ENCODE measurements at places on chromosomes 3 and 15.

DNA sequence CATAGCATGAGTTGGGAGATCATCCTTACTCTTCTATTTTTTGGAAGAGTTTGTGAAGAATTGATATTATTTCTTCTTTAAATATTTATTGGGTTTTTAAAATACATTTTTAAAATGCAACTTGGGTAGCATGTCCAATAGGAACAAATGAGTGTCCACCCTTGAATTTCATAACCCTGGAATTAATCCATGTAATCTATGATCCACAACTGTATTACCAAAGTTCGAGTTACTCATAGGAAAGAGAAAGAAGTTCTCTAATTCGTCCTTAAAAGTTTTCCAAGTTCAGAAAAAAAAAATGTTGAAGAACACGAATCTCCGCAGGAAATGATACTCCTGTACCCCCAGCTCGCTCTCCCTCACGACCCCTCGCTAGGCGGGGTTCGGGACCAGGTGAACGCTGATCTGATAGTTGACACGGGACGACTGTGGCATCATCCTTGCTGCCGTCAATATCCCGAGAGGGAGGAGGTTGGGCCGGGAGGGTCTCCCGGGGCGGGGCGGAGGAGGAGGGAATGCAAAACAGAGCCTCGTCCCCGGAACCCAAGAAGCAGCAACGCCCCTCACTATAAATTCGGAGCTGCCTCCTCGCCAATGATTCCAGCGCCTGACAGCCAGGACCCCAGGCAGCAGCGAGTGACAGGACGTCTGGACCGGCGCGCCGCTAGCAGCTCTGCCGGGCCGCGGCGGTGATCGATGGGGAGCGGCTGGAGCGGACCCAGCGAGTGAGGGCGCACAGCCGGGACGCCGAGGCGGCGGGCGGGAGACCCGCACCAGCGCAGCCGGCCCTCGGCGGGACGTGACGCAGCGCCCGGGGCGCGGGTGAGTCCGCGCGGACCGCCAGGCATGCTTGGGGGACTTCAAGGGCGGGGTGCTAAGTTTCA is at the start of gene AGTR1:
Gene AGTR1, plus strand, starts transcription at position 598 of the 884 bp plus-strand sequence. CDS start 43,133 bp downstream, outside the sequence.
- DNase-seq, result no peak

- DNase-seq, result no peak
Measured at GRCh38 chr15:69849232-69849610, 248.5 kb downstream of the TLE3 start.

GRCh38 chr15:74983725-74984231 is 11.6 kb upstream of the SCAMP5 start:
- peak; percentile 22 for DNase-seq

GRCh38 chr3:5011555-5012256 is 32.5 kb downstream of the BHLHE40 start:
- peak; percentile 20 for DNase-seq

DNA sequence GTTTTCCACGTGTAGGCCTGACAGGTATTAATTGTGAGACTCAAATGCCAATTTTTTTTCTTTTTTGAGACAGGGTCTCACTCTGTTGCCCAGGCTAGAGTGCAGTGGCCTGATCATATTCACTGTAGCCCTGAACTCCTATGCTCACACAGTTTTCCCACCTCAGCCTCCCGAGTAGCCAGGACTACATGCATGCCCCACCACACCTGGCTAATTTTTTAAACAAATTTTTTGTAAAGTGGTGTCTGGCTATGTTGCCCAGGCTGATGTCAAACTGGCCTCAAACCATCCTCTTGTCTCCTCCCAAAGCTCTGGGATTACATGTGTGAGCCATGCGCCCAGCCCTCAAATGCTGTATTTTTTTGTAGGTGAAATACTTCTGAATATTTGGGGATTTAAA is 14.0 kb downstream of the SLC25A36 start:
- no peak for DNase-seq

- DNase-seq, result no peak
Measured at GRCh38 chr3:60096403-60096802, 1046.6 kb upstream of the CFAP20DC start.

DNA sequence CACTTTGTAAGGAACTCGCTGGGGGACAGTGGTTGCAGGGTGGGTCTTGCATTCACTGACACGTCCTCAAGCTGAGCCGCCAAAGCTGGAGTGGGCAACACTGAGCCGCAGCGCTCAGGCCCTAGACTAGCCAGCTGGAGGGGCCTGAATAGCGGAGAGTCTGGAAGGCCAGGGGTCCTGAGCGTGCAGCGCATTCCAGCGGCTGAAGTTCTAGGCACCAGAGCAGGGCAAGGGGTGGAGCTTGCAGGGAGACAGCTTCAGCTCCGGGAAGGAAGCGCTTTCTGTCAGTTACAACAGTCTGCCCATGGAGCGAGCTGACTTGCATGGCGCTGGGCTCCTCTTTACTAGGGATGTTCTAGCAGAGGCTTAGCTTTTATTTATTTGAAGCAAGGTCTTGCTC is 2.7 kb downstream of the MAP6D1 start:
- DNase-seq, result no peak

DNA sequence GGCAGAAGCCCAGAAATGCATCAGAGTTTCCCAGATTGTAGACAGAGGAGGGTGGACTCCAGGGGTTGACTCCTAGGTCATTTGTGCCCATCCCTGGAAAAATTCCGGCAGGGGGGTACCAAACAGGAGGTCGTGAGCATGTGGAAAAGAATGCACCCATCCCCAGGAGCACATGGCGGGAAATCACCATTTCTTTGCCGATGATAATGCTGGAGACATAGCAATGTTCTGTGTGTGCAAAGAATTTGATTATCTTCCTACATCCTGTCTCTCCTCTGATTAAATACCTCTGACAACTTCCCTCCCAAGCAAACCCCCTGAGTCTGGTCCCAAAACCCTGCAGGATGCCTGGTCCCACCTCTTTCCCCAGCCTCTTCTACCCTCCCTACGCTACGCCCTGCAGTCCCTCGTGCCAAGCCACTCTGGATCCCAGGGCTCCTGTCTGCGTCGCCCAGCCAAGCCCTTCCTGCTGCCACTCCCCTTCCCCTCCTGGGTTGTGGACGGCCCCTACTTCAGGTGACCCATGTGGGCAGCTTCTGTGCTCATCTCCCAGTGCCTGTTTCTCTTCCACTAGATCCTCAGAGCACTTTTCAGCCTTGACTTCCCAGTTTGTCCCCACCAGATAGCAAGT is 15.8 kb downstream of the WNT7A start:
- DNase-seq, result no peak
